Pancreas (tissue), 10 donors: ENCODE measurements at places on chromosomes 1 and 21. TPM values are rescaled to one million over a fixed set of nuclear protein-coding genes. Genes with fewer than 3 reads are reported as not detected.

DNA sequence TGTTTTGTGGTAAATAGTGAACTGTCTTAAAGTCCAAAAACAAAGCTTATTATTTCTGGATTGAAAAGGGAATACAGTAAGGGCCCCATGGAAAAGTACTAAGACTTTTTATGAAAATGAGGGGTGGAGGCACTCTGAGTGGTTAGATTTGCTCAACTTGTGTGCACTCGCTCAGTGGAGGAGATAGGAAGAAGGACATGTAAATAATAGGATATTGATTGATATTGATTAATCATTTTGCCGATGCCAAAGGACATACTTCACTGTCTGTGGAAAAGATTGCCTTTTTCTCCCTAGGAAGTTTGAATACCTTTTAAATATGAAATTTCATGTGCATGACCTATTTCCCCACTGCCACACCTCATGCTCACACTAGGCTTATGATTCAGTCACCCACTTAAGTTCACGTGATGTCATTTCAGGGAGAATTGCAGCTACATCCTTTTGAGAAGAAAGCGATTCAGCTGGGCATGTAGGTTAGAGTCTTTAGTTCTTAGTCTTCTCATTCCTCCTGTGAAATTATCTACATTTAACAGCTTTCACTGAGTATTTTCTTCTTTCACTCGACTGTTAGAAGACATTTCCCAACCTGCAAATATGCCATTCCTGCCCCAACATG, 5.0 kb downstream of the MTR start:
- H3K4me3 ChIP-seq, result no peak overlapping the region
- peaks cover 26% of the 10 kb centered on the region for H3K4me1 ChIP-seq
- no peak for DNase-seq
- H3K27me3 ChIP-seq, result no peaks in the 10 kb centered on the region

DNA sequence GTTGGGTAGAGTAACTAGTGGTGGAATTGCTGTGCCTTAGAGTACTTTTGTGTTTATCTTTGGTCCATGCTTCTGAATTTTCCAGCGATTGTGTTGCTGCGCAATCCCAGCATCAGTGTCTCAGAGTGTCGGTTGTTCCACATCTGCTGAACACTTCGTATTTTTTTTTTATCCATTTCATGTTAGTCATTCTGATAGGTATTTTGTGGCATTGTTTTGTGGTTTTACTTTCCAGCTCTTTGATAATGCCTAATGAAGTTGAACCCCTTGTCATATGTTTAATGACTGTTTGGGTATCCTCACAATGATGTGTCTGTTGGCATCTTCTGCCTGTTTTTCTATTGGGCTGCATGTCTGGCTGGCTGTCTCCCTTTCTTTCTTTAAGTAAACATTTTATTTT, 13.6 kb downstream of the TUFT1 start:
- H3K36me3 ChIP-seq, result no peaks in the 10 kb centered on the region
- H3K4me3 ChIP-seq, result no peak overlapping the region
- DNase-seq, result no peak
- H3K4me1 ChIP-seq, result no peaks in the 10 kb centered on the region

DNA sequence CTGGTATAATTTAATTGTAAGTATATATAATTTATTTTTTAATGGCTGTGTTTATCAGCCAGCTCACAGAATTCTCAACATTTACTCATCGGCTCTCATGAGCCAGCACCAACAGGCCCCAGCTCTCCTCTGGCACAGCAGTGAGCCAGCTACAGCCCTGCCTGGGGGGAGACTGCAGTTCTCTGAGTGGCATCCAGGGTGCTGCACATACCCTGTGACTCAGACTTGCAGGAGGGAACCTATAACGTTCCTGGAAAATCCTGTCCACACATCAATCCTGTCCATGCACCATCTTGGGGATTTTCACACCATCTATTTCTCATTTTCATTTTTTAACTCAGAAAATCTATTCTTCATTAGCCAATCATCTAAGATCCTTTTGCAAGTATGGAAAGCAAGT, 36.5 kb downstream of the FHAD1 start:
- no peak overlapping the region for H3K4me3 ChIP-seq
- H3K27ac ChIP-seq, result no peak overlapping the region
- H3K4me1 ChIP-seq, result peaks cover 28% of the 10 kb centered on the region
- H3K27me3 ChIP-seq, result no peaks in the 10 kb centered on the region
- H3K36me3 ChIP-seq, result no peaks in the 10 kb centered on the region

GRCh38 chr1:61472876-61473275, 252.1 kb downstream of the TM2D1 start:
- H3K4me3 ChIP-seq, result no peak overlapping the region
- DNase-seq, result no peak
- no peaks in the 10 kb centered on the region for H3K4me1 ChIP-seq
- H3K36me3 ChIP-seq, result no peaks in the 10 kb centered on the region
- no peak overlapping the region for H3K27ac ChIP-seq

DNA sequence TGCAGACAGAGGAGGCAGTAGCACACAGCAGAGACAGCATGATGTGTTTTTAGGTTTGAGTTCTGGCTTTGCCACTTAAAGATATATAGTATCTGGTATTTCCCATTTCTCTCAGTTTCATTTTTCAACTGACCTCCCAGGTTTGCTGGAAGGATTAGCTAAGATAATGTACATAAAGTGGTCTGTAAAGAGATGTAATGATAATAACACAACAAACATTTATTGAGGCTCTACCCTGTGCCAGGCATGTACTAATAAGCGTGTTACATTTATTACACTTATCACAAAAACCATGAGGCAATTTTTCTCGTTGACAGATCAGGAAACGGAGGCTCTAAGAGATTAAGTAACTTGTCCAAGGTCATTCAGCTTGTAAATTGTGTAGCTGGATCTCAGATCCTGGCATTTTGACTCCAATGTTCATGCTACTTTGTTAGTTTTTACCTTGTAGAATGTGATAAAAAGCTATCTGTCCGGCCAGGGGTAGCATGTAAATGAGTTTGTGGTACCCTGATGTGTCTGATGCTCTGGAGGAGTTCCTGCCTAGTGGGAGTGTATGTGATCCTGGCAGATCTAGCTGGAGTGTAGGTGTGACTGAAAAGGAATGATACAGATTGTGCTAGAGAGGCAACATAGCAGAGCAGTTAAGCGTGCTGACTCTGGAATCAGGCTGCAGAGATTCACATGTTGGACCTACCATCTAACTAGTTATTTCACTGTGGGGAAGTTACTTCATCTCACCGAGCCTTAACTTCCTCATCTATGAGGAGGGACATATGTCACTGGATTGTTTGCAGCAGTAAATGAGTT, 146.6 kb downstream of the VPS13D start:
- no peaks in the 10 kb centered on the region for H3K36me3 ChIP-seq
- H3K27ac ChIP-seq, result no peak overlapping the region
- no peak overlapping the region for H3K4me3 ChIP-seq

GRCh38 chr1:24998563-24999245, 68.6 kb upstream of the RUNX3 start:
- H3K4me3 ChIP-seq, result no peak overlapping the region
- H3K4me1 ChIP-seq, result no peaks in the 10 kb centered on the region
- DNase-seq, result no peak
- no peaks in the 10 kb centered on the region for H3K36me3 ChIP-seq
- no peak overlapping the region for H3K27ac ChIP-seq

GRCh38 chr1:193156822-193157142, 29.6 kb downstream of the B3GALT2 start:
- peaks cover 10% of the 10 kb centered on the region for H3K4me1 ChIP-seq
- no peak for DNase-seq
- H3K36me3 ChIP-seq, result no peaks in the 10 kb centered on the region
- no peak overlapping the region for H3K27ac ChIP-seq
- H3K27me3 ChIP-seq, result no peaks in the 10 kb centered on the region

DNA sequence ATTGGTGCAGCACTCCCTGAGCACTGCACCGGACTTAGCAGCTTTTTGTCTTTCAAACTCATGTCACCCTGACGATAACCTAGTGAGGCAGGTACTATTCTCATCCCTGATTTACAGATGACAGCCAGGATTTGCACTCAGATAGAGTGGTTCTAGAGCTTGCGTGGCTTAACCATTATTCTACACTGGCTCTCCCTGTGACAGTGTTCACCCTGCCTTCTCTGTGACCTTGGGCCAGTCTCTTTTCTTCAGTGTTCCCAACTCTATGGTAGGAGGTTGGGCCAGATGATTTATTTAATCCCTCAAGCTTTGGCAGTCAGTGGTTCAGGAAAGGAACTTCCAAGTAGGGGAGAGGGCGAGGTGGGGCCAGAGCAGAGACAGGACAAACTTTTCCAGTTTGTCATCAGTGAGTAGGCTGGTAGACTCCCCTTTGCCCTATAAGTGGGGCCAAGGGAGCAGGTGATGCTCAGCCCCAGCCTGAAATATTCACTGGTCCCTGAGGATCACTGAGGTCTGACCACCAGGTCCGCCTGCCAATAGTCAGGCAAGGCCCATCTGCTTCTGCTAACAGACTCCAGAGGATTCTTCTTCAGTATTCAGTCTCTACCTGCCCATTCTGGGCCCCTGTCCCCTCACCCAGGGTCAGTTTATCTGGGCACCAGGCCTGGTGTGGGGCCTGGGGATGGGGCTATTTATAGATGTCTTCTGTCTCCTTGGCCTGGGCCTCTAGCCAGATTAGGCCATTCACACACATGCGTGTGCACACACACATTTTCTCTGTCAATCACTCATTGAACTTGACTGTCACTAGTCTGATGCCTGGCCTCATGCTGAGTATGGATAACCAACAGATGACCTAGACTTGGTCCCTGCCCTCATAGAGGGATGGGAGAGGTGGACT, 8.8 kb upstream of the FABP3 start:
- no peak for DNase-seq
- no peak overlapping the region for H3K27ac ChIP-seq
- H3K36me3 ChIP-seq, result no peaks in the 10 kb centered on the region
- no peaks in the 10 kb centered on the region for H3K27me3 ChIP-seq

GRCh38 chr1:245687152-245687635, 532.4 kb downstream of the KIF26B start:
- no peak for DNase-seq
- H3K27me3 ChIP-seq, result no peaks in the 10 kb centered on the region
- H3K27ac ChIP-seq, result no peak overlapping the region
- H3K4me3 ChIP-seq, result no peak overlapping the region

DNA sequence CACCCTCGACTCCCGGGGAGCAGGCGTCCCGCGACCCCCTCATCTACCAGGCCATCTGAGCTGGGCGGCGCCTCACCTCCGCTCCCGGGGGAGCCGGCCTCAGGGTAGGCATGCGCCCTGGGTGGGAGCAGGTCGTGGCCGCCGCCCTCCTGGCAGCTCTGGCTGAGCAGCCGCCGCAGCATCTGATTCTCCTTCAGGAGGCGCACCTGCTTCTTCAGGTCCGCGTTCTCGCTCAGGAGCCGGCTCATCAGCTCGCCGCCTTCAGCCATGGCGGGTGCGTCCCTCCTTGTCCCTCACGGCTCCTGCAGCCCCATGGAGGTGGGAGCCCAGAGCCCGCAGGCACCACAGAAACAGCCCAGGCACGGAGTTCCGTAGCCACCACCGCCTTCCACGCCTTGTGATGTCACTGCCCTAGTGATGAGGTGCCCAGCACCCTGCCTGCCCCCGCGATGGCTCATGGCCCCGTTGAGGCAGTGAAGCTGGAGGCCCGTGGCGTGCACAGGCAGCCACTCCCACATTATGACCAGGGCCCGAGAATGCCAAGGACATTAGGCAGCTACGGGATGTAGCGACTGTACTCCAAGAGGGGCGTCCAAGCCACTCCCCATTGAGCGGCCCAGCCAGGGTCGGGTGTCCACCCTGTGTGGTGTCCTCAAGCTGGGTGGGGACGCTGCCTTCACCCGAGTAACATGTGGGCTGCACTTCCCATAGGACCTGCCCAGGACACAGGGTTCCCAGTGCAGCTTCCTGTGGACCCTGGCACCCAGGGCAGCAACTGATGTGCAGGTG, 1.5 kb downstream of the SPATC1L start:
- H3K4me3 ChIP-seq, result no peak overlapping the region
- H3K27me3 ChIP-seq, result no peaks in the 10 kb centered on the region
- DNase-seq, result no peak
- no peak overlapping the region for H3K27ac ChIP-seq

- DNase-seq, result no peak
- H3K4me1 ChIP-seq, result no peaks in the 10 kb centered on the region
- H3K4me3 ChIP-seq, result no peak overlapping the region
- H3K36me3 ChIP-seq, result no peaks in the 10 kb centered on the region
- no peak overlapping the region for H3K27ac ChIP-seq
These were observed 55.2 kb upstream of the KAZN start for GRCh38 chr1:14543191-14543840.

DNA sequence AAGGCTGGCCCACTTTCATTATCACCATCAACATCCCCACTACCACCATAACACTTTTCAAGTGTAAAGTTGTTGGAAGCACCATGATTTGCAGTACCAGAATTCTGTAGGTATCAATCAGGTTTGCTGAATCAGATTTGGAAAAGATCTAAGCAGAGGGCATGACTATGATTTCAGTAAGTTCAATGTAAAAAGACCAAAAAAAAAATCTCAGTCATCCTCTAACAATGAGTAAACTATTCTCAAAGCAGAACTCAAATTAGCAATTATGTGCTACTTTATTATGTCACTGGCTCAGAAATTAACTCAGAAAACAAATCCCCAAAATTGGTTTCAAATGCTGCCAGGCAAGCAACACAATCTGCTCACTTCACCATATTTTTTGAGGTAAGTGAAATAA, 187.8 kb upstream of the HP1BP3 start:
- no peak overlapping the region for H3K4me3 ChIP-seq
- no peak overlapping the region for H3K27ac ChIP-seq
- no peaks in the 10 kb centered on the region for H3K36me3 ChIP-seq
- H3K27me3 ChIP-seq, result no peaks in the 10 kb centered on the region

DNA sequence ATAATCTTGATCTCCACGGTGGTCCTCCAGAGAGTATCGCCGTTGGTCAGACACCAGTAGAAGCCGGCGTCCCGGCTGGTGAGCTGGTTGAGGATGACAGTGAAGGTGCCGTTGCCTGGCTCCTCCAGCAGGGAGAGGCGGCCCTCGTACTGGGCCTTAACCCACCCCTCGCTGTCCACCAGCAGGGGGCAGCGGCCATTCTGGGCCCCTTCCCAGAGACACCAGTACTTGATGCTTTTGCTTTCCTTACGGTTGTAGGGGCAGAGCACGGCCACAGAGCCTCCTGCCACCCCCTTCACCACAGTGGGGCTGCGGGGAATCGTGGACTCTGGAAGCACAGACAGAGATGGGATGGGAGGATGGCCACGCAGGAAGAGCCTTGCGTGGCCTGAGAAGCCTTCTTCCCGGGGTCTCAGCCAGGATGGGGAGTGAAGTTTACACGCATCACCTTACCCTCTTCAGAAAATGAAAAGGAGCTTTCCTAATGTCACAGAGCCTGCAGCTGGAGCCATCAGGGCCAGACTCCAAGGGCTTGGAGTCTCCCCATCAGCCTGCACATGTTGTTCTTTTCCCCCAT, 10.7 kb downstream of the PIGR start:
- H3K4me1 ChIP-seq, result no peaks in the 10 kb centered on the region
- H3K27ac ChIP-seq, result no peak overlapping the region
- H3K4me3 ChIP-seq, result no peak overlapping the region
- peak; percentile 91 for DNase-seq
- H3K27me3 ChIP-seq, result no peaks in the 10 kb centered on the region
- no peaks in the 10 kb centered on the region for H3K36me3 ChIP-seq

GRCh38 chr1:43232074-43232473, 37.7 kb upstream of the TMEM125 start:
- no peaks in the 10 kb centered on the region for H3K4me1 ChIP-seq
- no peak overlapping the region for H3K4me3 ChIP-seq
- no peaks in the 10 kb centered on the region for H3K36me3 ChIP-seq
- no peak for DNase-seq

Gene C1orf185
- not detected for total RNA-seq

Gene PRAMEF25
- total RNA-seq, result not detected

Gene DLGAP3
- 0.98 TPM for total RNA-seq

Gene HTR6
- total RNA-seq, result not detected
